ENCODE measurements at places on chromosomes 12 and 14. TPM values are rescaled to one million over a fixed set of nuclear protein-coding genes. Genes with fewer than 3 reads are reported as not detected.

- no peak for DNase-seq
- no peak overlapping the region for H3K4me3 ChIP-seq
- H3K4me1 ChIP-seq, result no peaks in the 10 kb centered on the region
- peaks cover 4% of the 10 kb centered on the region for H3K36me3 ChIP-seq
- peaks cover 25% of the 10 kb centered on the region for H3K27me3 ChIP-seq
Measured at GRCh38 chr12:8145754-8146441, 10.9 kb upstream of the ZNF705A start.

DNA sequence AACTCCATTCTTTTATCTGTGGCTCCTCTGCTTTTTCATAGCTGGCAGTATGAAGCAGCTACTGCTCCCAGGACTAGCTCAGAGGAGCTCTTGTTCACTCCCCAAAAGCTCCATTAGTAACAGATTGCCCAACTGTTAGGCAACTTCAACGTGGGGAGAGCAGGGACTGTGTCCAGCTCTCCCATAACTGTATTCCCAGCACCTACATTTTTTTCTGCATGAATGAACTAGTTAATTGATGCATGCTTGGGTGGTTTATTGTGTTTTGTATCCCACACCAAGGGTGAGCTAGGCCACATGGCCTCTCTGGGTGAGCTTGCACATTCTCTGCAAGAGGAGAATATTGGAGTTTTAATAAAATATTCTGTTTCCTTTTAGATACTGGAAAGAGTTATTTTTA lies 15.2 kb downstream of the STON2 start:
- H3K27me3 ChIP-seq, result peaks cover 3% of the 10 kb centered on the region
- DNase-seq, result no peak
- no peaks in the 10 kb centered on the region for H3K36me3 ChIP-seq

GRCh38 chr12:118307069-118307954 lies 65.4 kb downstream of the TAOK3 start:
- DNase-seq, result no peak
- no peaks in the 10 kb centered on the region for H3K27me3 ChIP-seq
- no peak overlapping the region for H3K27ac ChIP-seq
- H3K4me3 ChIP-seq, result peak overlapping the region; percentile 54
- H3K36me3 ChIP-seq, result peaks cover 2% of the 10 kb centered on the region

Gene CLEC9A
- not detected for total RNA-seq

Gene RNU4-1
- 1,401 TPM for total RNA-seq

Gene FGF23
- not detected for total RNA-seq

Measured in activated naive CD8-positive, alpha-beta T cell treated with anti-CD3 and anti-CD28 coated beads, Interleukin-2, amount 10 ng/mL, durations not matched to agents 7 days and 5 days (primary cell).